ENCODE measurements at places on chromosomes 3 and 15. TPM values are rescaled to one million over a fixed set of nuclear protein-coding genes. Genes with fewer than 3 reads are reported as not detected.

GRCh38 chr15:69548395-69549180 is 96.0 kb downstream of the RPLP1 start:
- peak; percentile 21 for DNase-seq

DNA sequence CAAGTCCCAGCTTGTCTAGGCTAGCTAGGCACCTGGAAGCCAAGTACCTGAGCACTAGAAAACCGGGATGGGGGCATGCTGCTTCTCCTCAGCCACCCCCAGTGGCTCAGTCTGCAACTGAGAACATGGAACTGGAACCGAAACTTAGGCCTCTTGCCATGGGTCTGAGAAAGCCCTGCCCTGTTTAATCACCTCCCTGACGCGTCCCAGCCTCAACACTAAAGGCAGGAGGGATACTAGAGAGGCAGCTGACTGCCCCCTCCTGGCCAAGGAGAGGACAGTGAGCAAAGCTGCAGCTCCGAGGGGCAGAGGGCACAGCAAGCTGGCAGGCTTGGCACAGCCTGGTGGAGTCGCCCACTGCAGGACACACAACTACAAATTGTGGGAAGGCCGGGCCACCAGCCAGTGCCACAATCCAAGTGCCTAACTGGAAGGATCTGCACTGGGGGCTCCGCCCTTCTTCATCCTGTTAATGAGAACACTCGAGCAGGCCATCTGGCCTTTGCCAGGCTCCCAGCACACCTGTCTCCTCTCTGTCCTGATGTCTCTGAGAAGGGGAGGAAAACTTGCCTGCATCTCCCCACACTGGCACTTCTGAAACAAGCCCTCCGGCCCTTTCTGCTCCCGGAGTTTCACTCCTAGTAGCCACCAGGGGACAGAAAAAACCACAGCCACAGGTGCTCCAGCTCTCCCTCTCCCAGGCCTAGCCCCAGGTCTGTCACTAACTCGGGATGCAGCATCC is 53.7 kb downstream of the BDH1 start:
- no peak for DNase-seq

- no peak for DNase-seq
Observed at GRCh38 chr15:65819563-65819960, 27.5 kb upstream of the DENND4A start.

DNA sequence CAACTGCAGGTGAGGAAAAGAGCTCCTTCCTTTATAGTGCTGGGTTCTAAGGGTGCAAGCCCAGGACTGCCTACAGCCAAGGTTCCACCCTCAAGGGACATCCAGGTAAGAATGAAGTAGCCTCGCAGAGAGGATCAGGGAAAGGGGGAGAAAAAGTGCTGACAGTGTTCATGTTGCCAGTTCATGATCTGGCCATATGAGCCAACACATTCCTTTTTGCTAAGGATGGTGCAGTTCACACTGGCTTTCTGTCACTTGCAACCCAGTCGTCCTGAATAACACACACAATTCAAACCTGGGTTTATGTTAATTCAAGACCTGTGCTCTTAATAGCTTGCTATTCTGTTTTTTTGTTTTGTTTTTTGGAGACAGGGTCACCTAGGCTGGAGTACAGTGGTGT is 9.0 kb downstream of the CLN6 start:
- DNase-seq, result no peak

DNA sequence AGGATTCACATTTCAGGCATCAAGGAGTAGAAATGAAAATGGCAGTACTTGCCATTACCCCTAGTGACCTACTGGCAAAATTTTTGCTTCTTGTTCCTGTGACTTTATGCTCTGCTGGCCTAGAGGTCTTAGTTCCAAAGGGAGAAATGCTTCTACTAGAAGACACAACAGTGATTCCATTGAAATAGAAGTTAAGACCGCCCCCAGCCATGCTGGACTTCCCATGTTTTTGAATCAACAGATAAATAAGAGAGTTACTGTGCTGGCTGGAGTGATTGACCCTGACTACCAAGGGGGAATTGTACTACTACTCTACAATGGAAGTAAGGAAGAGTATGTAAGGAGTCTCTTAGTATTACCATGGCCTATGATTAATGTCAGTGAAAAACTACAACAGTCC is 196.2 kb upstream of the AZI2 start:
- DNase-seq, result no peak

DNA sequence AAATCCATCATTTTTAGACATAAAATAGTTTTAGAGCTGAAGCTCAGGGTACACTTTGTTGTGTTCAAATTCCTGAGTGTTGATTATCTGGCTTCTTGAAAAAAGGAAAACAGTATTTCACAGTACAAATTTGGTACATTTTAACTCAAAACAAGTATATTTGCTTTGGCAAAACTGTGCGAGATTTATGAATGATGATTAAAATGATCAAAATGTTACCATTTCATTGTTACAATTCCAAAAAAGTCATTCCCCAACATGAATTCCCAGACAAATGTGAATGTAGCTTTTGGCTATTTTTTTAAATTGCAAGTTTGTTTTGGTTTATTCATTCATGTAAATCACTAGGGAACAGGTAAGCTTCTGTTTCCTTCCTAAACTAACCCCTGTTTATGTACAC is 347.4 kb upstream of the DCBLD2 start:
- DNase-seq, result no peak

GRCh38 chr15:39663704-39664250 is 82.9 kb downstream of the THBS1 start:
- DNase-seq, result no peak

Gene TRIM59
- 0.20 TPM for total RNA-seq

Gene GLDN
- 1.7 TPM for total RNA-seq

Gene COL6A6
- total RNA-seq, result 0.34 TPM

Gene PCOLCE2
- total RNA-seq, result 8.9 TPM

Gene SHF
- 1.4 TPM for total RNA-seq

Gene SERPINI2
- not detected for total RNA-seq
